ENCODE measurements at places on chromosomes 4 and X.

GRCh38 chr4:185591679-185592141, 56.4 kb upstream of the PDLIM3 start:
- no peak for DNase-seq

- peak; percentile 24 for DNase-seq
These were observed 58.6 kb upstream of the PAGE1 start for GRCh38 chrX:49754233-49754857.

DNA sequence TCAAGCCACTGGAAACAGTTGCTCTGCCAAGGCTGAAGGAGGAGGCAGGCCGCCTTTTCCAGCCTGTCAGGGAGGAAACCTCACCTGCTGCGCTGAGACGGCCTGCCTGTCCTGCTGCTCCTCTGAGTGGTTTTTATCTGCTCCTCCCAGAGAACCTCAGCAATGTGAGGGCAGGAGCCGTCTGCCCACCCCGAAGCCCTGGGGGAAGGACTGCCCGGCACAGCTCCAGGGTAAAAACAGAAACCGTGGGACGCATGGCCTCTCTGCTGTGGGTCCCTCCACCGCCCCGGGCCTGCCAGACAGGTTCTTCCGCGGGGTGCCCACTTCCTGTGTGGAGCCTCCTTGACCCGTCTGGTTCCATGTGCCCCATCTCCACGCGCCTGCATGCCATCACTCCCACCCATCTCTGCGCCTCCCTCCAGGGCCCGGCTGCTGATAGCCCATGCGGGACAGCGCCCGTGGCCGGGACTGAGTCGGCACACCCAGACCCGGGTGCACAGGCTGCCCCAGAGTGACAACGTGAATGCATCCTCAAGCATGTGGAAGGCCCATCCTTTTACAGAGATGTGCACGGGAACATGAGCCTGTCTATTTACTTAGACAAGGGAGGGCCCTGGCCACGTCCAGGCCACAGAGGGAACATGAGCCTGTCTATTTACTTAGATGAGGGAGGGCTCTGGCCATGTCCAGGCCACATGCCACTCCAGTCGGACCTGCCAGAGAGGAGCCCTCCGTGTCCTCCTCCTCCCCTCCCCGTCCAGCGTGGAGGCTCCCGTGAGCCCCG, 4.0 kb upstream of the SLC49A3 start:
- DNase-seq: no peak

GRCh38 chr4:1945912-1946311, 62.9 kb downstream of the NELFA start:
- no peak for DNase-seq

GRCh38 chrX:18548996-18549395, 122.9 kb downstream of the RS1 start:
- no peak for DNase-seq

GRCh38 chr4:81922313-81922712, 450.6 kb upstream of the RASGEF1B start:
- DNase-seq: no peak

- DNase-seq: no peak
These were observed 194.6 kb upstream of the KLF3 start for GRCh38 chr4:38469410-38469809.

DNA sequence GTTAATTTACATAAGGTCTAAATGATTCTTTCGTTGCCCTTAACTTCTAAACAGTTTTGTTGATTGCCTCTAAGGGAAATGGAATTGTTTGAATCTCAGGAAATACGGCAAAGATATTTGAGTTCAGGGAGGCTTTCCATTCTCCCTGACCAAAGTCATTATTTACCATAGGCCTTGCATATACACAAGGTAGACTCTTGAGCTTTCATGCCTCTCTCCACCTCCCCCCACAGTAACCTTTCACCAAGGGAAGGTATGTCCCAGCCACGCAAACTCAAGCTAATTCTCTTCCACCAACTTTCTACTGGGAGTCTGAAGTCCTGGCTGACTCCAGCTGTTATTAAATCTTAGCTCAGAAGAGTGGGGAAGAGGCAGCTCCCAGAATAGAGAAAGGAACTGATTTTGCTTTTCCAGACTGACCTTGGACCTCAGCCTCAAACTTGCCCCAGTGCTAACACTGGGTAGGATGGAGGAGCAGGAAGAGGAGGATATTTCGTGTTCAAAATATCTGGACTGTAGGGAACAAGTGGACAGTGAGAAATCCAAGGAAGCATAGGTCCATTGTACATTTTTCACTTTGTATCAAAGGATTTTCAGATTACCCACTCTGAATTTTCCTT, 1.4 kb downstream of the IGSF1 start:
- no peak for DNase-seq
